KBM-7 (cell line): ENCODE measurements at places on chromosomes 3 and 15.
A peak's percentile ranks its signal among the peaks of the same experiment; 100 is the strongest.

DNA sequence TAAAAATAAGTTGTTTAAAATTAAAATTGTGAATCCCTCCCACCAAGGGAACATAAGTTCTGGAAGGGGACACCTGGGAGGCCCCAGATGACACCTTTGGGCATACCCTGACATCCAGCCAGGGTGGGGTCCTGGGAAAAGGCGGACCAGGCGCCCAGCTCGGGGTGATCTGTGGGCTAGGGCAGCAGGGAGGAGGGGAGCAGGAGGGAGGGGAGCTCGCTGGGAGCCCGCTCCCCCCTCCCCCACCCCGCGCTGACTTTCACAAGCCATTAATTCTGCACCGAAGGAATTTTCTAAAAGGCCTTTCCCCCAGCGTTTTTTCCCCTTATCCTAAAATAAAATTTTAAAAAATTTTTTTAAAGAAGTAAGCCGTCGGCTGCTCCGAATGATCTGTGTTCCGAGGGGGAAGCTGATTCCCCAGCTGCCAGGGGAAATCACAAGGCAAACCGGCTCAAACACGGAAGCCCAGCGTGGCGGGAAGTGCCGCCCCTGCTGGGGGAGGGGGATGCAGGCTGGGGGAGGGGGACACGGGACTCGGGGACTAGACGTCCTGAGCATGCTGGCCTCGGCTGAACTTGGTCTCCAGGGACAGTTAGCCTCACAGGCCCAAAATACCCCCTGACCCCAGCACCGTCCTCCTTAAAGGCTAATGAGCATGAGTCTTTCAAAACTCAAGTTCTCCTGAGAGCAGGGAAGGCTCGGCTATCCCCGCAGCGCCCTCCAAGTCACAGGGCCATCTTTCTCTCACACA is 13.9 kb downstream of the PLXND1 start:
- DNase-seq, result peak; percentile 61

- peak; percentile 89 for DNase-seq
Measured at GRCh38 chr3:187773233-187774184, 28.2 kb upstream of the BCL6 start.

DNA sequence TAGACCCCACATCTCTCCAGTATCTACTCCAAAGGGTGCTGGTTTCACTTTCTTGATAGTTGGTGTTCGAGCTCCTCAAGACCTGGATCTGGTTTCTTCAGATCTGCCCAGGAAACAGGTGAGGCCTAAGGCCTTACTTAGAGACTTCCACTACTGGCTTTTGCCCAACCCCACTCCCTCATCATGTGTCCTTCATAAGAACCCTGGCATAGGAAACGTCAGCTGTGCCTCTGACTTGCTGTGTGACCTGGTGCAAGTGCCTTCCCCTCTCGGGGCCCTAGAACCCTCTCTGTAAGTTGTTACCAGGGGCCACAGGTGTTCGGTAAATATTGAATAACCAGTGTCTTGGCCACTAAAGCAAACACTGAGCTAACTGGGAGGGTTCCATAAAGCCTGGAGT is 3.9 kb downstream of the OXTR start:
- no peak for DNase-seq

DNA sequence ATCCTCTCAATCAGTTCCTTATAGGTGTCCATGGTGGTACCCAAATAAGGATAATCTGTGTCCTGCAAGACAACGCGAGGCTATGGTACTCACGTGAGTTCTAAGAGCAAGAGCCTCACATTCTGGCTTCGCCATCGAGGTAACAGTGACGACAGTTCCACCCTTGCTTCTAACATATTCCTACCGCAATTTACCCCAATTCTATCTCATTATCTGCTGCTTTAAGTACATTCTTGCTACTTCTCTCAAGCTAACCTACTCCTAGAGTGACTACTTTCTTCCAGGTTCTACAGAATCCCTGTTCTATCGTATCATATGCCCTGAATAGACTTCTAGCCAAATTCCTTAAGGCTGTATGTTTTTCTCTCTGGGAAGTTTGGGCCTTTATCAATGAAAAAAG is 26.6 kb downstream of the TFRC start:
- DNase-seq, result no peak

DNA sequence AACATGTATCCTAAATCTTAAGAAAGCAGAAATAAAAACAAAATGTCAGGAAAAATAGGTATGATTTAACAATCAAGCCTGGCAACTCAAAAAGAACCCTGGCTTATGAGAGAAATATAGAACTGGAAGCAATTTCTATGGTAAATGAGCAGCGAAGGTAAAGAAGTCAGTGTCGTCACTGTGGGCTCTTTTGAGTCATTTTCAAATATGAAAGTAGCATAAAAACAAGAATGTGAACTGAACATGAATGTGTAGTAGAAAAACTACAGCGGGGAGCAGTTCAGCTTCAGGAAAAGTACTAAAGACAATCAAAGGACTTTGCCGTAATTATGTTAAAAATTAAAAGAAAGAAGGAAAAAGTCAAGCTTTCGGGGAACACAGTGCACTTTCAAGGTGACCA is 17.5 kb downstream of the LSG1 start:
- no peak for DNase-seq

- peak; percentile 19 for DNase-seq
Measured at GRCh38 chr3:27392950-27393679, 23.9 kb upstream of the NEK10 start.

- DNase-seq, result no peak
Measured at GRCh38 chr15:35486296-35486695, 59.7 kb downstream of the DPH6 start.

- DNase-seq, result no peak
Measured at GRCh38 chr3:37173806-37174205, 576 bp downstream of the LRRFIP2 start.

DNA sequence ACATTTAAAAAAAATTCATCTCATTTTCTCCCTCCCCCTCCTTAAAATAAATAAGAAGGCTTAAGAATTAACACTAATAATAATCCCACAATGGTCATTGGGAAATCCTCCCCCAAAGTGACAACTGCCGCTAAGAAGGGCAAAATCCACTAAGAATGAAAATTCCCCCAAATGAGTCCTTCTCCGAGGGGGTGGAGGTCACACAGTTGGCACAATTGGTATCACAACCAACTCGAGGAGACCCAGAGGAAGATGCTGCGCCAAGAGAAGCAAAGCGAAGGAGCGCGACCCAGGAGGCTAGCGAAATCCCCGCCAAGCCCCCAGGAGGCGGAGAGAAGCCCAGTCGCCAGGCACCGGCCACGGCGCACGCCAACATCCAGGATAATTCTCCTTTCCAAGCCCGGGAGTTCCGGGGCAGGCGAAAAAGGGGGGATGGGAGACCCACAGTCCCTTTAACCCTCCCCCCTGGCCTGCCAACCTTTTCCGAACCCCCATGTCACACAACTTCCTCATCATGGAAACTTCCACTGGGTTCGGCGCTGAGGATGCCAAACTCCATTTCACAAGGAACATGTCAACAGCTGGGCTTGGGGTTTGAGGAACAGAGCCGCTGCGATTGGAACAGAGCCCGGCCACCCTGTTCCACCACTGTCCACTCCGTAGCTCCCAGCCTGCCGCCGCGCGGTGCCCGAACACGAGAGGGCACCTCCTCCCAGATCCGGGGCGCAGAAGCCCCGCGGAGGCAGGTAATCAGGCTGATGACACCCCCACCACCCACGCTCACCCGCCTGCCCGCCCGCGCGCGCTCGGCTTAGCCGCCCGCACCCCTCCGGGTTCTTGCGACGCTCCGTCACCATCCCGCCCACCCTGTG is 668 bp downstream of the THRB start:
- no peak for DNase-seq

DNA sequence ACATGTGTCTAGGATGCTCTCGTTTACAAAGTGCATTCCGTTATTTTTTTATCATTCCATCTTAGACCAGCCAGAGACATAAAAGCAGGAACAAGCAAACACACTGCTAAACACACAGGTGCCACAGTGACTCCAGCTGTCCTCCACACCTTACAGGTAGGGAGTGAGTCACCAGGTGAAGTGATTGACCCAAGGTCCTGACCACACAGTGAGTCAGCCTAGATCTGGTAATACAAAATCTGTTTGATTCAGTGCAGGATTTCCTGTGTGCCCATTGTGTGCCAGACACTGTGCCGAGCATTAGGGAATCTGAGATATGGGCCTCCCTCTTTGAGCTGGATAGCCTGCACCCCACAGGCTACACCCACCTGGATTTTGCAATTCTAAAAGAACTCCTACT is 16.7 kb upstream of the BFSP2 start:
- no peak for DNase-seq

- DNase-seq, result no peak
Measured at GRCh38 chr3:189309400-189309975, 137.7 kb downstream of the TPRG1 start.

DNA sequence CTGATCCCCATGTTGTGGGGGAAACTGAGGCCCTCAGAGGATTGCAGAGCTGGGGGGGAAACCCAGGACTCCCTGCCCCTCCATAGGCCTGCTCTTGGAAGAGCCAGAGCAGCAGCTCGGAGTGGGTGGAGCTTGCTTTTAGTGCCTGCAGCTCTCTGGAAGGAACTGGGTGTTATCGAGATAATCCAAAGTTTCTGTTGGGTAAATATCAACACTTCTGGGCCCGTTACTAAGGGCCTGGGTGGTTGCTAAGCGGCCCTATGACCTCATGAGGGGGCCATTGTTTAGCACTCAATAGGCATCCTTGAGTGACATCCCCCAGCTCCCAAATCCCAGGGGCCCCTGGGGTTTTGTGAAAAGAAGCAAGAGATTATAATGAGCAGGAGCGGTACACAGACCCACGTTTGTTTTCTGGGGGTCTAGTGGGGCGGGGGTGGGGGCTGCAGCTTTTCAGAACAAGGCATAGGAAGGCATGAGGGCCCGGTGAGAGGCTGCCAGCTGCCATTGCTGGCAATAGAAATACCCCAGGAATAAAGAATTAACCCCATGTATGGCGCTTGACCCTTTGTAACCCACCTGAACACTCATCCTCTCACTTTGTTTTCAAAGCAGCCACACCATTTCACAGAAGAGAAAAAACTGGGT is 48.3 kb upstream of the ATP2B2 start:
- no peak for DNase-seq

DNA sequence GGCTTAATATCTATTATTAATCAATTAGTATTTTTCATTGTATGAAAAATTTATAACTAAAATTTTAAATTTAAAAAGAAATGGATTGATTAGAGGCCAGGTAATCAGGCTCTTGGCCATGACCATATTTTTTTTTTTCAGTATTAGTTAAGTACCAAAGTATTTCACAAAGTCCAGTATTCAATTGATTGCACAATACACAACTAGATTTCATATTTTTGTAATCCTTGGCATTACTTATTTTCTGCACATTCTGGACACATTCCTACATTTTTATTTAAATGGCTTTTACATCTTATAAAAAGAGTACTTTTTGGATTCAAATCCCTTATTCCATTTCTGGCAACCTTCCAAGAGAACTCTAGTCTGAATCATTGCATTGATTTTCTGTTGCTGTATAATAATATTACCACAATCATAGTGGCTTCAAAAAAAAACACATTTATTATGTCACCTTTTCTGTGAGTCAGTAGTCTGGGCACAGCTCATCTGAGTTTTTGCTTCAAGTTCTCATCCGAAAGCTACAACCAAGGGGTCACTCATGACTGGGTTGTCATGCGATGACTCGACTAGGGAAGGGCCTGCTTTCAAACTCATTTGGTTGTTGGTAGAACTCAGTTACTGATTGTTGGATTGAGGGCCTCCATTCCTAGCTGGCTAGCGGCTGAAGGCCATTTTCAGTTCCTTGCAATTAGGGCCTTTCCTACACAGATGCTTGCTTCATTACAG is 90.7 kb downstream of the CNTN6 start:
- DNase-seq, result no peak

DNA sequence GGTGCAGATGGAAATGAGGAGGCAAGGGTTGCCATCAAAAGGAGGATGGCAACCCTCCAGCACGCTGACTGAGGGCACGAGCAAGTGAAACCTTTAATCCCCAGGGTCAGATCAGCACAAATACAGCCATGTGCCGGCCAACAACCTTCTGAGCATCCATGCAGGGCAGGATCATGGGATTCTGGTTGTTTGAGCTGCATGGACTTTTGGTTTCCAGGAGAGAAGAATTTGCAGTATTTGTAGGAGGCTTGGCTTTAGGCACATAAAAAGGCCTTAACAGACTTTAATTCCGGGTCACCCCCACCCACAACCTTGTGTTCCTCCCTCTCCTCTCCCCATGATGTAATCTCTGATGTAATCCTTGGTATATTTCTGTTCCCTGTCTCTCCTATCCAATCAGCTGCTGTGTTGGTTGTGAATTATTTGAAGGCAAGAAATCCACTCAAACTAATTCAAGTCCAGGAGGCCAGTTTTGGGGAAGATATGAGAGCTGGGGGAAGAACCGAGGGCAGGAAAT is 254.3 kb downstream of the SHQ1 start:
- DNase-seq, result no peak

- DNase-seq, result peak; percentile 98
Measured at GRCh38 chr3:47266709-47267489, 15.7 kb downstream of the KIF9 start.

DNA sequence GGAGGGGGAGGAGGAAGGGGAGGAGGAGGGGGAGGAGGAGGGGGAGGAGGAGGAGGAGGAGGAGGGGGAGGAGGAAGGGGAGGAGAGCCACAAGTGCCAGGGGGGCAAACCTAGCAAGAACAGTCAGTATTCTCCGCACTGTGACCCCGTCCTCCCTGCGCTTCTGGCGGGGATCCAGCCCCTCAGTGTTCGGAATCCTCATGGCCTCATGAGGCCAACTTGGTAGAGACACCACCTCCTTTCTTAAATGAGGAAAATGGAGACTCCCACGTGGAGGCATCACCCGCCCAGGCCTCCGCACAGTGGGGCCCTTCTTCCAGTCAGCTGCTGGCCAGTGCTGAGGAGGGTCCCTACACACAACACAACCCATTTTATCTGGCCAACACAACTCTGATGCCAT is 163.4 kb downstream of the XXYLT1 start:
- no peak for DNase-seq

DNA sequence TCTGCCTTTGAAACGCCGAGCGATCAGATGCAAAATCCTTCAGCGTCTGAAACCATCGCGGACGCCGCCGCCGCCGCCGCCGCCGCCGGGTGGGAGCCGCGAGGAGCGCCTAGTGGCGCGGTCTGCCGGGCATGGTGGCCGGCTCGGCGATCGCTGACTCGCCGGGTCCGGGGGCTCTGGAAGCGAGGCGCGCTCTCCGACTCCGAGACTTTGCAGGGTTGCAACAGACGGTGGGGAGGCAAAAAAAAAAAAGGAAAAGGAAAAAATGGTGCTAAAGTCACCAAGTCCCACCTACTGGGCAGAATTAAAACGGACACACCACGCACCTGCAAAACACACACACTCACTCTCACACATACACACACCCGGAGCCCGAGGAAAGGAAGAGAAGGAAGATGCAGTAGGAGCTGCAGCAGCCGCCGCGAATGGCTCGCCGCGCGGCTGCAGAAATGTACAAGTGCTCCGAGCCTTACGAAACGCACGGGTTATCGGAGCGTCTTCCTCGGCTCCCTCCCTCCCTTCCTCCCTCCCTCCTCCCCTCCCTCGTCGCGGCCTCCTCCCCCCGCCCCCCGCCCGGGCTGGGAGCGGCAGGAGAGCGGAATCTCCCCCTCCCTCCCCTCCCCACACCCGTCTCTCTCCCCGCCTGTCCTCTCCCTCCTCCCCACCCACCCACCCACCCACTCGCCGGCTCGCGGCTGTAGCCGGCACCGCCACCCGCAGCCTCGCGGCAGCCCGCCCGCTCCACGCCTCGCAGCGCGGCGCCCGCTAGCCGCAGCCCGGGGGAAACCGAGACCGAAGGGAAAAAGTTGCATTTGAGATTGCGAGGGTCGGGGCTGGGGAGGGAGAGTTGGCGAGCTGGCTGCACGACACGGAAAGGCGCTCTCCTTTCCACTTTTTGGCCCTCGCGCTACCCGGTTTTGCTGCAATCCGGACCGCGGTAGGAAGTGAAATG is at the start of gene NTRK3:
Gene NTRK3, minus strand, starts transcription at position 461 of the 952 bp plus-strand sequence. CDS start 586 bp downstream, outside the sequence.
- peak; percentile 42 for DNase-seq
